ENCODE measurements at places on chromosomes 2 and 18.
A peak's percentile ranks its signal among the peaks of the same experiment; 100 is the strongest.

DNA sequence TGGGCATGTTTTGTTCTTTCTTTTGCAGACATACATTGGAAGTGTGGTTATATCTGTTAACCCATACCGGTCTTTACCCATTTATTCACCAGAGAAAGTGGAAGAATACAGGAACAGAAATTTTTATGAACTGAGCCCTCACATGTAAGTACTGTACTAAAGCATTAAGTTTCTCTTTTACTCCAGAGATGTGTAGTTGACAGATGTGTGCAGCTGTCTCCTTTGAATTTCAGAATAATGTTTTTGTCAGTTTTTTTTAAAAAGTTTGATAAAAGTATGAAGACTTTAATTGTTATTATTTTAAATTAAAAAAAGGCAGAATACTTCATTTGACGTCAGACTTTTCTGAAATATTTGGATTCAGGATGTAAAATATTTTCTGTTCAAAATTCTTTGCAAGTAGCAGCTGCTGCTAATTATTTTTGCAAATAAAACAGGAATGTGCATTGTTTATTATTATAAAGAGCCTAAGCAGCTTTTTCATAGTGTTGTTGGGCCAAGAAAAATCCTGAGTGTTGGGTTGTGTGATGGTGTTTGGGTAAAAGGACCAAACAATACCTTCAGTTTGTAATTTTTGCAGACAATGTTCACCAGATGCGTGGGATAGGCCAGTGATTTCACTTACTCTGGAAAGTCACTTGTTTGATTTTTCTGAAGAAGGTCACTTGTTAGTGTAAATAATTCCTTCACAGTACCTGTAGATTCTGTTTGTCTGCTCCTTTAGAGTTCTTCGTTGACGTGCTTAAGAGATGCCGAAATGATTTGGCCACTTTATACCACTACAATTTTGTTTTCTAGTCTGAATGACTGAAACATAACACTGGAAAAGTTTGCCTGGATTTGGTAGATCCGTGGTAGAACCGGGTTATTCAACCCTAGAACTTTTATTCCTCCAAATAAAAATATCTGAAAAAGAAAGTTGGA is 51.1 kb downstream of the MYO1B start:
- no peak for DNase-seq

DNA sequence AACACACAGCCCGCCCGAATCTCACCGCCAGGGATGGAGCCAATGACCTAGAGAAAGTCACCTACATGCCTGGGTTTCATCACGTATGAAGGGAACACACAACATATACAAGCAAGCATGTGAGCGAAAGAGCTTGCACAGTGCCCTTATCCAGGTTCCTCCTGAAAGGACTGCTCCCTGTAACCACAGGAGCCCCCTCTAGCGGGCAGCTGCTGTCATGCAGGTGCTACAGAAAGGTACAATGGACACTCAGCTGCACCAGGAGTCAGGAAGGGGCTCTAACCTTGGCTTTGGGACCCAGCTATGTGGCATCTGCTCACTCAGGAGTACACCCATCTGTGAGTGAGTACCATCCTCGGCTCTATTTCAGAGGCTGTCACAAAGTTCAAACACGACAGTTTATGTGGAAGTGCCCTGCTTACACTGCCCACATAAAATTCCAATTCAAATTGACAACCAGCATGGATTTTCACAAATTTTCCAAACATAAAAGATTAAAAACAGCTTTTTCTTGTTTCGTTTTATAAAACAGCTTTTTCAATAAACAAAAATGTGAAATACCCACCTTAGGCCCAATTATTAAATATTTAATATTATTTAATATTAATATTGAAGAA is 3.5 kb downstream of the NDUFA10 start:
- peak; percentile 27 for DNase-seq

DNA sequence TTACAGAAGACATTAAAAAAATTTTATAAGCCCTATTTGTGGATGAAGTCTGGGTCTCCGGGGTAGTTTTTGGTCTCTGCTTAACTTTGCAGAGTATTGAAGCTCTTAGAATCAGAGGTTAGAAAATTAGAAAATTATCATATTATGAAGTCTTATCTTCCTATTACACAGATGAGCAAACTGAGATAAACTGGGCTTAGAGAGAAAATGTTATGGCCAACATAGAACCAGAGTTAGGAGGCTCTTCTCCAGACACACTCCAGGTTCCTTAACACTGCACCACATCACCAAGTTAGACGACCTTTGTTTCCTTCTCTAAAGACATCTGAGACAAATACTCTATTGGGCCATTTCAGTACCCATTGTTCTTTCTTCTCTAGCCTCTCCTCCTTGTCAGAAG is 36.7 kb upstream of the NEB start:
- no peak for DNase-seq

- DNase-seq: no peak
Measured at GRCh38 chr2:216553093-216553478, 54.4 kb downstream of the RPL37A start.

DNA sequence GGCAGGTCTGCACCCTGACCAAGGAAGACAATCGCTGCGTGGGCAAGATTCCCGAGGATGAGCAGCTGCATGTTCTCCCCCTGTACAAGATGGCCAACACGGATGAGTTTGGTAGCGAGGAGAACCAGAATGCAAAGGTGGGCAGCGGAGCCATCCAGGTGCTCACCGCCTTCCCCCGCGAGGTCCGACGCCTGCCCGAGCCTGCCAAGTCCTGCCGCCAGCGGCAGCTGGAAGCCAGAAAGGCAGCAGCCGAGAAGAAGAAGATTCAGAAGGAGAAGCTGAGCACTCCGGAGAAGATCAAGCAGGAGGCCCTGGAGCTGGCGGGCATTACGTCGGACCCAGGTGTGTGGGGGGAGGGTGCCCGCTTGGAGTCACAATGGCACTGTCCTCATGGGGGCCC is 48.4 kb downstream of the BOLA3 start:
- DNase-seq: no peak

GRCh38 chr18:78822171-78822948 is 157.3 kb upstream of the SALL3 start:
- DNase-seq: no peak

- no peak for DNase-seq
Measured at GRCh38 chr2:118440404-118441098, 352.3 kb downstream of the INSIG2 start.

DNA sequence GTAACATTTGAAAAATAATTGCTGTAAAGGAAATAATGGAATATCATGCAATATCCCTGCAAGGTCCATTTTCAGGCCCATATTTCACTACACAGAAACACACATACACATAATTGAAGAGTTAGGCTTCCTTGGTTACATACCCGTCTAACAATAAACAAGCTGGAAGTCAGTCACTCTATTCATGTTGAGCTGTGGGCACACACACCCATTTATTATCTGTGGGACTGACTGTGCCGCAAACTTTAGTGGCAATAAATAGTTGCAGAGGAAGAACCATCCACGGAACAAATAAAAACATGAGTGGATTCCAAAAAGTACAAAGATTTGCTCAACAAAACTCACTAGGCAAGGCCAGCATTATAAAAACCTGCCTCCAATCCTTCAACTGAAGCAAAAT is 24.8 kb downstream of the PID1 start:
- no peak for DNase-seq

- no peak for DNase-seq
Measured at GRCh38 chr2:234143896-234144295, 93.4 kb downstream of the SPP2 start.

DNA sequence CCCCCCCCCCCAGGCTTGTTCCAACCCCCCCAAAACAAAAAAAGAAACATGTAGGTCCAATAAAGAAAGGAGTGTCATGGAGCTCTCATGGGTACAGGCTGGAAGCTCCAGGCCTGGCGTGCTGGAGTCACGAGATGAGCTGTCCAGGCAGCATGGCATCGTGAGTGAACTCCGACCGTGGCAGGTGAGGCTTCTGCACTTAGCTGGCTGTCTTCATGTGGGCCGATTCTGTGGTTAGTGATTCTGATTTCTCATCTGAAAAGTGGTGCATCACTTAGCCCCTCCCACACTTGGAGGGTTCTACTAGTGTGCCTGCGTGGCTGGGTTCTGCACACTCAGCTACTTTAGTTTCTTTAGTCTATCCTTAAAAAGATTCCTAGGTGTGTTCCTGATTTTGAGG is 126.4 kb upstream of the MGAT5 start:
- DNase-seq: peak; percentile 64

DNA sequence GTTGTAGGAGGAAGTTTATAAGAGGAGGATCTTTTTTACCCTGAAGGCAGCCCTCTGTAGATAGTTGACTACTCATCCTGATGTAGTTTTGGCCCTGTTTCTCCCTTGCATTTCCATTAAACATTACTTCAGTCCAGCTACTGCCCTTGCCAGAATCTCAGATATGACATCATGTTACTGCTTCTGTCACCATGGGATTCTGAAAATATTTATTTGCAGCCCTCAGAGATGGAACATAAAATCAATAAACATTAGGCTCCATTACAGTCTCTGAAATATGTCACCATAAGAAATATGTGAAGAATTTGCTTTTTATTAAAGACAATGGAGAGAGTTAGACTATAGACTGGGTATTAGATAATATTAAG is 68.7 kb upstream of the STK39 start:
- no peak for DNase-seq

- DNase-seq: no peak
Measured at GRCh38 chr18:10519366-10519765, 6.5 kb upstream of the NAPG start.

- no peak for DNase-seq
Measured at GRCh38 chr2:19711470-19712372, 190.1 kb downstream of the TTC32 start.

DNA sequence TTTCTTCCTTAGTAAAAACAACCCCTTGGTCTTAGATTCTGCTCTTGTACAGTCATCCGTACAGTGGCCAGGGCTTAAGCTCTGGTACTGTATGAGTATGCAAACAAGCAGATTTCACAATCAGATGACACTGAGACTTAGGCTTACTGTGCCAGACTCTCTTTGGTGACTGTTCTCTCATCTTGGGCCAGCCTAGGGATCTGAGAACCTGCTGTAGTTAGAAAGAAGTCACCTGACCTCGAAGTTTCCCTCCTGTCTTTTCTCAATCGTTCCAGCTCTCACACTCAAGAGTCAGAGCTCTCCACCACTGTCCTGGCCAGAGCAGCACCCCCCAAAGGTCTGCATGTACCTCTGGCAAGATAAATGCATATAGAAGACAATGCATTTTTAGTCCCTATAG is 63.2 kb downstream of the ZEB2 start:
- DNase-seq: no peak

DNA sequence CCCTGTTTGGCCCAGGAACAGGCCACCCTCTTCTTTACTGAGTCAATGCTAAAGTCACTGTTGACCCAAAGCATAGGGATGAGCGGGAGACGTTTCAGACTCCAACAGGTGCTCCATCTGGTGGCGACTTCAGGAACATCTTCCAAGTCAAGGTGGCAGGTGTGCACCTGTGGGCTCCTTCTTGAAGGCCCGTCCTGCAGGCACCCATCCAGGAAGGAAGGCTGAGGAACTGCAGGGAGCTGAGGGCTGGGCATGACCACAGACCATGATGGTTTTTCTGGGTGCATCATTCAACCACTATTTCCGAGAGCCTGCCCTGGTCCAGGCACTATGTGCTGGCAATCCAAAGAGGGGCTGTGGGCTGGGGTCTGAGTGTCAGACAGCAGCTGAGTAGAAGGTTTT is 142.8 kb downstream of the NDUFA10 start:
- peak; percentile 8 for DNase-seq

DNA sequence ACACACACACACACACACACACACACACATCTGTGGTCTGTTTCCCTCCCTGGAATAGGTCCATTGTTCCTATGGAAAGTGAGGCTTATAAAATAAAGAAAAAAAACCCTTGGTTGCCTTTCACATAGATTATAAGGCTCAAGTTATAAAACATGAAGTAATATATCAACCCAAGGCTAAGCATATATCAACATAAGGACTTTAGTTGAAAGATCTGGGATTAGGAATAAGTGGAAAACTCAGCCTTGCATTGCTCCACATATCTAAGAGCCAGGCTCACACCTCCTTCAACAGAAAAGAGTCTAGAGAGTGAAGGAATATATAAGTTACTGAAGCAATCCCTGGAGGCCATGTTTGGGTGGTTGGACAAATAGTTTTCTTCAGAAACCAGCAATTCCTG is 235.0 kb downstream of the SUCLG1 start:
- no peak for DNase-seq

- no peak for DNase-seq
Measured at GRCh38 chr2:233513953-233514655, 52.5 kb downstream of the USP40 start.

- DNase-seq: no peak
Measured at GRCh38 chr2:58700591-58700990, 459.5 kb upstream of the FANCL start.

GRCh38 chr2:120453635-120453998 is 107.7 kb downstream of the INHBB start:
- no peak for DNase-seq

- no peak for DNase-seq
Measured at GRCh38 chr2:235768606-235769005, 274.8 kb downstream of the AGAP1 start.

DNA sequence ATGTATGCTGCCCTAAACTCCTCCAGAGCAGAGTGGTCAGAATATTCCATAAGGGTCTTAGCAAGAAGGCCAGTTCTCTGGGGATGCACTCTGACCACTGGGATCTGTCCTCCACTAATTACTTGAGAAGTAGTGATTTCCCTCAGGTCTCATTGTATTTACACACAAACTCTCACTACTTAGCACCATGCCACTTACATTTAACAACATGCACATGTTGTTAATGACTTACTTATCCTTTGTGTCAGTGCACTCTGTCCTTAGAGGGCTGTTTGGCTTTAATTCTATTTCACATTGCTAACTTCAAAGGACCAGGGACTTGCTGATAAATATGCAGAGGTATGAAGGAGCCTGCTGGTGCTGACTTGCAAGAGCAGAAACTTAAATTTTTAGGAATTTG is 1415.5 kb upstream of the ACVR2A start:
- no peak for DNase-seq

DNA sequence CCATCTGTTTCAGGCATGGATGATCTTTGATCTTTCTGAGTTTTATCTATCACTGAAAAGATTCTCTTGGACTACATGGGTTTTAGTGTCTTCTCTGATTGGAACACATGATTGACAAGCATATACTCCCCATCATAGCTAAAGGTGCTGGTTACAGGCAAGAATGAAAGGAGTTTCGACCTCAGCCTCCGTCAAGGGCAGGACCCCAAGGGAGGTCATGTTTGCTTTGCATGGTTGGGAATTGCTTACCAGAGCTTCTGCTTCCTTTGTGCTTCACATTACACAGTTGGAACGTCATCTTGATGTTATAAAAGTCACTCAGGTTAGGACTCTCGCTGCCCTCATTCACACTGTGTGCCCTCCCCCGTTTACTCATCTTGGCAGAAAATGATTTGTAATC is 287.7 kb downstream of the PIK3C3 start:
- no peak for DNase-seq

DNA sequence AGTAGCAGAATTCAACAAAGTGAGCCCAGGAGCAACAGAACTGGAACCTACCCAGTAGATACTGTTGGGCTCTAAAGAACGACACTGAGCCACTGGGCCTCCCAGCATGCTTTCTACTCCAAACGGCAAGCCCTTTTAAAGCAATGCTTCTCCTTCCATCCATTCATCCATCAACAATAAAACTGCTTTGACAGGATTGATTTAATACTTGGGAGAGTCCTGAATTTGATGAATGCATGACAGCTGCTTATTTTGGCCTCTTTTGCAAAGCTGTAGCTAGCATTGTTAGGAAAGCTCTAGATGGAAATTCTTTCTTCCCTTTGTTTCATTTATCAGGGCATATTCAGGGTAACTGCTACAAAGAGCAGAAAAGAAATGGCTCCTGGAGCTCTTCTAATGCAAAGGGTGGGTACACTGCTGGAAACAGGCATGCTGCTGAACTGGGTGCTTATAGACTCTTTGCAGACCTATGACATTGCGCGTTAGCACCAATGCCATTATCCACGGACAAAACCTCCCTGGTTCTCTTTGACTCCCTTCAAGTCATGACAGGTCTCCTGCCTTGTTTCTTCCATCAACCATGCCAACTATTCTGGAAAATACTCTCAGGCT is 138.4 kb upstream of the HNRNPA3 start:
- DNase-seq: no peak

Measured in stimulated activated CD8-positive, alpha-beta memory T cell treated with anti-CD3 and anti-CD28 coated beads, Interleukin-7, amount 100 ng/mL, for 4 hours (primary cell).